Jurkat, Clone E6-1 (cell line): ENCODE measurements at places on chromosomes 12 and 14.

DNA sequence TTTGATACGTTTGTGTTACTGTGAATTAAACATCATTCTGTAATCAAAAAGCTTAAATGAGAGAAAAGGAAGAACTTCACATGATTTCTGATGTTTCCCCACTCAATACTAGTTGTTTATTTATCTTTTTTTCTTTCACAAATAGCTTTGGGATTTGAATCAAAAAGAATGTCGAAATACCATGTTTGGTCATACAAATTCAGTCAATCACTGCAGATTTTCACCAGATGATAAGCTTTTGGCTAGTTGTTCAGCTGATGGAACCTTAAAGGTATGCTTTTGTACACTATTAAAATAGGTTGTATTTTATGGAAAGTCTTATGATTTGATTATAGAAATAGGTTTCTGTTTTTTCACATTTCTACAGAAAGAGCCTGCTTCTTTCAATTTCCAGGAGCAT is 41.5 kb downstream of the APAF1 start:
- no peak for DNase-seq

DNA sequence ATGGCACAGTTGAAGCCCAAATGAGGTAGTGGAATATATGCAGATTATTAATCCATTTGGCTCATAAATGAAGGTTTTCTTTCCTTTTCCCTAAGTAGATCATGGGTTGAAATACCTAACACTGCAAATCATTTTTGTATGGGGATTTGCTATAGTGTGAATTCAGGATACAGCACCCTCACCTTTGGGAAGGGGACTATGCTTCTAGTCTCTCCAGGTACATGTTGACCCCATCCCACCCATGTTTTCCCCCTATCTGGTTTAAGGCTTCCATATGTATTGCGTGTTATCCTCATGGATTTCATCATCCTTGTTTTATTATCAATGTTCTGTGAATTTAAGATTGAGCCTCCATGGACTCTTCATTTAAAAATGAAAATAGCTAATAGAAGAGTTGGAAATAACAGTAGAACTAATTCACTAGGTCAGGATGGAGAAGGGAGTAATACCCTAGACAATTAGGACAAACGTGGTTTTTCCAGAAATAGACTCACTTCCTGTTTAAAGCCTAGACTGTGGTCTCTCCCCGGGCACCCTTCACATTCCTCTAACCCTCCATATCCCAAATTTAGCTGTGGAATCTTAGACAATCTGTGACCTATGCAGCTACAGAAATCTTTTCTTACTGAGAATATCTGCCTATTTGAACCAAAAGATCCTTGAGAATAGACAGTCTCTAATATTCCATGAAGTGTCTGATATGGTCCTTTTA is 56.5 kb downstream of the DAD1 start:
- no peak for DNase-seq

DNA sequence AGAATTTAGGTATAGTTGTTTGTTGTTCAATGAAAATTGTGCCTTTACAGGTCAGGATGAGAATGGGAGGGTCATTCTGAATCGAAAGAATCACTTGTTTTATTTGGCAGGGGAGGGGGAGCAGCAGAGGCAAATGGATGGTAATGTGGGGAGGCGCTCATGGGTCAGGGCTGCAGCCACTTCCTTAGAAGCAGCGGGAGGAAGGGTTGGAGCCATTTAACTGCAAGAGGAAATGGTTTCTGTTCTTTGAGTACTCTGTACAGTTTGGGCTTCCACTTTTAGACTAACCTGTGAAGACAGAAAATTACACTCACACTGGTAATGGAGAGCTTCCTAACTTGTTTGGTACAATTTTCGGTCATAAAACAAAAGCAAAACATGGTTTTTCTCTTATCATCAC is 57.2 kb downstream of the PIWIL1 start:
- DNase-seq, result peak; percentile 25

GRCh38 chr12:93957870-93958269 is 190.5 kb upstream of the PLXNC1 start:
- no peak for DNase-seq

DNA sequence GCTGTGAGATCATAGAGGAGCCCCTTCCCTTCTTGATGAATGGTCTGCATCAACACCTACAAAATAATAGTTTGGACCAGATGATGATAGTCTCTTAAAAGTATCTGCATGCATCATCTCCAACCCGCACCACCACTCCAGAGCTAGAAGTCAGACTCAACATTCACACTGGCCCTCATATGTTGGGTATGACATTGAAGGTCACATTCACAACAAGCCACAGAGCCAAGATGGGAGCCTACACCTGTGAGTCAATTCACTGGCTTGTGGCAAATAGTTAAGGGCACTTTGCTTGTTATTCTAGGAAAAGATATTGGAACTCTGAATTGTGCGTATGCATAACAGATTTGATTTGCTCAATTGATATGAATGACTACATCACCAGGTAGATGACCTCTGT is 1197.9 kb downstream of the VRK1 start:
- DNase-seq, result no peak

DNA sequence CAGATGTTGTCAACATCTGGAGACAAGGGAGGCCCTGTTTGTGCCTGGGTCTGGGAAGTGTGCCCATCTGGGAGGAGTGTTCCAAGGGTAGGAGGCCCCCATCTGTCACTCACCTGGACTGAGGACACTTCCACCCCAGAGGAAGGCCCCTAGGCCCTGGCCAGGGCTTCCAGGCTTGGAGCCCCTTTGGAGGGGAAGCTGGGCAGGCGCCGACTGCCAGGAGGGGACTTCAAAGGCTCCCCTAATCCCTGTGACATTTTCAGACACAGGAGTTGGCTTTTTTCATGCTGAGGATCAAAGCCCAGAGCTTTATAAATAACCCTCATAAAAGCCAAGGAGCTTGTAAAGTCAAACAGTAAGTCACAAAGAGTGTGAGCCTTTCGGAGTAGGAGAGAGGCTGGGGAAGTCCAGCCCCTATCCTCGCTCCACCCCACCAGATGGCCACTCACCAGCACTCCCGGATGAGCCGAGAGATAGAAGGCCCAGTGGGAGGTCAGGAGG is 17.6 kb upstream of the FAM222A start:
- no peak for DNase-seq

GRCh38 chr14:49879646-49880204 is 13.2 kb upstream of the ARF6 start:
- peak; percentile 72 for DNase-seq

DNA sequence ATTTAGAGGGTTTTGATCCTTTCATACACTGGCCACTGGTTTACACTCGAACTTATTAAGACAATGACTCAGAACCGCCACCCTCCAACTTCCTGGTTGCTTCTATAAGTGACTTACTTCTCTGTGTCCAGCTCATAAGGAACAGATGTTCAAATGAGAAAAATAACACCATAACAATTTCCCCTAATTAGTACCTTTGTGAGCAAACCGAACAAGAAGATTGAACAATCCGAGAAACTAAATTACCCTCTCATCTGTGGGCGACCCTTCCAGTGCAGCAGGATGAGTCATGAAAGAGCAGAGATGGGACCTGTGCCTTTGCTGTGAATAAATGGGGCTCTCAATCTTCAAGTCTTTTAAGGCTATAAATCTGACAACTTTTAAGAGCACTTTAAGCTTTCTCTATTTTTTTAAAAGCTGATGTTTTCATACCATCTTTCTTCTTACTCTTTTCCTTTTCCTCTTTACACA is 146.8 kb upstream of the RASSF8 start:
- DNase-seq, result no peak

GRCh38 chr12:58171914-58172313 is 230.5 kb downstream of the ATP23 start:
- no peak for DNase-seq

GRCh38 chr14:46051796-46052195 is 599.8 kb downstream of the RPL10L start:
- DNase-seq, result no peak

- DNase-seq, result no peak
These were observed 45.2 kb downstream of the ABCD2 start for GRCh38 chr12:39574378-39574777.

DNA sequence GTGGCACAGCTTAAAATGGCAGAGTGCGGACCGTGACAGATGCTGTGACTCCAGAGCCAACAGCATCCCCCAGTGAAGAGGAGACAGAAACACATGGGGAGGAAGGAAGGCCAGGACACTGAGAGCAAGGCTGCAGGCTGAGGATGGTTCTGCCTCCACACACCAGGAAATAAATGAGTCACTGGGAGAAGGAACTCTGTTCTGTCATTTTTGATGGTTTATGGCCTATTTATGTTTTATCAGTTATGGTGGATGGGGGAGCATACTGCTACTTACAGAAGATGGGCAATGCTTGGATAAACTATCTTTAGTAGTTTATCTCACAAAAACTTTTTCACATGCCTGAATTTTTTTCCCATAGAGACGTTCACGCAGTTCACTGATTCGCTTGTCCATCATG is 33.8 kb downstream of the ZFYVE21 start:
- DNase-seq, result peak; percentile 31

DNA sequence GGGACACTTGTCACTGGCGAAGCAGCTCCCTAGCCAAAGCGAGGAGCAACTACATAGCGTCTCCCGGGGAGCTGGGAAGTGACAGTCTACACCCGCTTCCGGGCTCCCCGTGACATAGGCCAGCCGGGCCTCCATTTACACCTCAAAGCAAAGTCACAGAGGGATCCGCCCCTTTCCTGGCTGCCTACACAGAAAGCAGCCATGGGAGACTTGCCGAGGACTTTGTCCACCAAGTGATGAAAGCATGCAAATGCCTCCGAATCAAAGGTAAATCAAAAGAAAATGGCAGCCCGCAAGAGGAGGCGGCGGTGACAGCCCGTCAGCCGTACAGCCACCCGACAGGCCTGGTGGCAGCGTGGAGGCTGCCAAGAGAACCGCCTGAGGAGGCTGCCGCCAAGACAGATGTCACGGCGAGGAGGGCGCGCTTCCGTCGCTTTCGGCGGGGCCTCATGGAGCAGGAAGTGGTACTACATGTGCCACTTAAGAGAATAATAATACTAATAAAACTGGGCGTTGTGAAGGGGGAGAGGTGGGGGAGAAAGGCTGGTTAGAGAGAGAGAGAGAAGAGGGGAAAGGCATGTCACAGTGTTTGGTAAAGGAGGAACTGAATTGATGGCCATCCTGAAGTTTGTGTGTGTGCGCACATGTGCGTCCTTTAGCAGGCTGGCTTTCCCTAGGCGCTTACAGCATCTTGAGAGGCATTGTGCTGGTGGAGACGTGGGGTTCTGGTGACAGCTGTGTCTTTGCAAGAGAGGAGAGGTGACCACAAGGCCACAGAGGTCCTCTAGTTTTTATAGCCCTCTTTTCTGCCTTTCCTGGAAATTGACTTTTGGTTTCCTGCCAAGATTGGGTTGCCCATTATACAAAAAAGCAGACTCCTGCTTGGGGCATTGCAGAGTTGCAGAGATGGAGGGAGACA is 661.7 kb downstream of the VRK1 start:
- DNase-seq, result no peak

DNA sequence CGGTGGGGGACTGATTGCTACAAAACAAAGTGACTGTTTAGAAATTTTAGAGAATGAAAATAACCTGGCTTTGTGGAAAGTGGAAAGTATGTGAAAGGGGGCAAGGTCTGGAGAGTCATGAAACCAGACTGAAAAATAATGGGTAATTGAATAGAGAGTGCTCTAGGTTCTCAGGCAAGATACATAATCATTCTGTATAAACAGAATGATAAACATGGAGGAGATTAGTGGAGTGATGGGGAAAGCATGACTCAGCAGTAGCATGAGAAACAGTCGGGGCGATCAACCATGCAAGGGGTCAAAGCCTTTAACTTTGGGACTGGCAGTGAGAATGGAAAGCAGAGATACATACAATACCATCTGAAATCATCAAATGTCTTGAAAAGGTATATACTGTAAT is 332.5 kb downstream of the CCER1 start:
- DNase-seq, result no peak

- no peak for DNase-seq
These were observed 216.7 kb downstream of the GRIN2B start for GRCh38 chr12:13764748-13765147.

DNA sequence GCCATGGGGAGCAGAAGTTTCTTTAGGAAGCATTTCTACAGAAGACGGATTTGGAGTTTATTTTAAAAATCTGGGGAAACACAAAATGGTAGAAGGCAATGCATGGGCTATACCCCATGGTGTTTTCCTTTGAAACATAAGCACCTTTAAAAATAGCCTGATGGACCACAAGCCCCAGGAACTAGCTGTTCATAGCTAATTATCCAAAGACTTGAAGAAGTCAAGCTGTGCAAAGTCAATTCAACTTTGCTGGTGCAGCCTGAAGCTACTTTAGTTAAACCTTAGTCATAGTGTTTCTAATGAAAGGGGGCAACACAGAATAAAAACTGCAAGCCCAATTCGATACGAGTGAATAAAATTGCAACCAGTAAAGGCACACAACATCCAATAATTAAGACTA is 732.5 kb downstream of the GALC start:
- no peak for DNase-seq

DNA sequence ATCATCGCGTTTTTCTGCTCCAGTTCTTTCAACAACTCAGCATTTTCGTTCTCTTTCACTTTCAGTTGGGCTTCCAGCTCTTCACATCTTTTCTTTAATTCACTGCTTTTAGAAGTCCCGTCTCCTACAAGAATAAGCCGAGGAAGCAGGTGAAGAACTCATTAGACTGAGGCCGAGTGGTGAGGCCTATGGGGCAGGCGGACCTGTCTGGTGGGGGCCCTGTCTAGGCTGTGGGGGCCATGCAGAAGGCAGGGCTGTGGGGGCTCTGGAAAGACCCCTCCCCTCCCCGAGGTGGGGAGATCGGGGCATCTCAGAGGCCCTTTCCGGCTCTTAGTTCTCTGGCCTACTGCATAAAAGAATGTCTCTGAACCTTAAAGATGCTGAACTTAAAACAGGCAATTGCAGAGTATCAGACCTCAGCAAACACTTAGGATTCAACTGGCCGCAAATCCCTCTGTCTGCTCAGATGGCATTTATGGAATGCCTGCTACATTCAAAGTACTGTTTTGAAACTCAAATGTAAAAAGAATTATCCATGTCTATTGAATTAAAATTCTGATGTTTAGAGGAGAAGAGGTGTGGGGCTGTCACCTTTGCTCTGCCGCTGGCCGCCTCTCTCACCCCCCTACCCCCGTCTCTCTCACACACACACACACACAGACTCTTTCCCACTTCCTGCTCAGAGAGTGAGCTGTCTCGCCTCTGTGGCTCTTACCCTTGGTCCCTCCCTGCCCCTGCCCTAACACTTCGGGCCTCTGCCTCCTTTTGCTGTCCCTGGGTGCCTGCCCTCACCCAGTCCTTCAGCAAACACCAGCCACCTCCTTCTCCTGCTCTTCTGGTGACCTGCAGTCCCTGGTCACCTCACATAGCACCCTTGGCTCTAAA is 34.7 kb downstream of the CCDC92 start:
- no peak for DNase-seq

- DNase-seq, result peak; percentile 85
These were observed 65.0 kb downstream of the SETD3 start for GRCh38 chr14:99415496-99416281.

- no peak for DNase-seq
These were observed 350.7 kb downstream of the PRKD1 start for GRCh38 chr14:29576927-29577326.
